ENCODE measurements at places on chromosomes 2 and 18.

GRCh38 chr2:137535897-137536296 is 428.4 kb upstream of the HNMT start:
- no peak for DNase-seq

DNA sequence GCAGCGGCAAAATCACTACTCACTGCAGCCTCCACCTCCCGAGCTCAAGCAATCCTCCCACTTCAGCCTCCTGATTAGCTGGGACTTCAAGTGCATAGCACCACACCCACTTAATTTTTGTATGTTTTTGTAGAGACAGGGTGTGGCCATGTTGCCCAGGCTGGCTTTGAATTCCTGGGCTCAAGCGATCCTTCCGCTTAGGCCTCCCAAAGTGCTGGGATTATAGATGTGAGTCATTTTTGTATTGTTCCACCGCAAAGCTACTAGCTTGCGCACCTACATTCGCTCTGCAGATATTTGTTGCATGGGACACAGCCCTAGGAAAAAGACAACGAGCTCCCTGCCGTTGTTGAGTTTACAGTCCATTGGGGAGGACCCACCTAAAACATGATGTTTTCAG is 173.5 kb upstream of the AGAP1 start:
- DNase-seq = no peak

DNA sequence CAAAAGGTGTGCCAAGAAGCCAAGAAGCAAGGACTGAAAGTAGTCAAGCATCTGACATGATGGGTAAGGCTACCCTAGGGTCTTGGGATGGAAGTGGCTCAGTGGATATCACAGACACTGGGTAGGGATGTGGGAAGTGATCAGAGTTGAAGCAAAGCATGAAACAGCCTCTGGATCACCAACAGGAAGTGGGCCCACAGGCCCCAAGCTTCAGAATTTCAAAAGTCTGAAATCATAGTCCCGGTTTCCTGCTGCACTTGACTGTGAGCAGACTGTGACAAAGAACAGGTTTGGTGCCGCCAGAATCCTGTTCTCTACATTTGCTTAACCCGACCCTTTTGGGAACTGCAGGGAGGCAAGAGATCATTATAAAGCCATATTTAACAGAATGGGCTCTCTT is 57.4 kb downstream of the SP100 start:
- no peak for DNase-seq

- DNase-seq = no peak
Observed at GRCh38 chr2:241649927-241650326, 12.4 kb downstream of the ATG4B start.

GRCh38 chr2:73301636-73302035 is 8.3 kb upstream of the EGR4 start:
- DNase-seq = no peak

- DNase-seq = no peak
Observed at GRCh38 chr18:48739266-48740067, 200.6 kb downstream of the CTIF start.

- no peak for DNase-seq
Observed at GRCh38 chr2:163794635-163795034, 58.8 kb upstream of the FIGN start.

GRCh38 chr18:7524786-7525185 is 42.3 kb upstream of the PTPRM start:
- DNase-seq = no peak

GRCh38 chr2:38060236-38061018 is 15.5 kb downstream of the CYP1B1 start:
- DNase-seq = no peak

- no peak for DNase-seq
Observed at GRCh38 chr2:7288484-7288883, 371.3 kb downstream of the RNF144A start.

DNA sequence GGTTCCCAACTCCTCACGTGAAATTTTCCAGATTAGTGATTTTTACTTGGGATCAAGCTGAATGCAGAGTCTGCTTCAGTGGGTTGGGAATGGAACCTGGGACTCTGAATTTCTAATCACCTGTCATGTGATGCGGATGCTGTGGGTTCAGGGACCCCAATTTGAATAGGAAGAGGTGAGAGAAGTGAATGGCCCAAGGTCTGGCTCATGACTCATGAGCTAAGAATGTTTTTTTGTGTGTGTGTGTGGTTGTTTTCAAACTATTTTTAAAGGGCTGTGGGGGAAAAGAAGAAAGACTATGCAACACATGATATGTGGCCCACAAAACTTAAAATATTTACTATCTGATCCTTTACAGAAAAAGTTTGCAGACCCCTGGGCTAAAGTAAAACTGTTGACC is 108.5 kb upstream of the CYRIA start:
- no peak for DNase-seq

DNA sequence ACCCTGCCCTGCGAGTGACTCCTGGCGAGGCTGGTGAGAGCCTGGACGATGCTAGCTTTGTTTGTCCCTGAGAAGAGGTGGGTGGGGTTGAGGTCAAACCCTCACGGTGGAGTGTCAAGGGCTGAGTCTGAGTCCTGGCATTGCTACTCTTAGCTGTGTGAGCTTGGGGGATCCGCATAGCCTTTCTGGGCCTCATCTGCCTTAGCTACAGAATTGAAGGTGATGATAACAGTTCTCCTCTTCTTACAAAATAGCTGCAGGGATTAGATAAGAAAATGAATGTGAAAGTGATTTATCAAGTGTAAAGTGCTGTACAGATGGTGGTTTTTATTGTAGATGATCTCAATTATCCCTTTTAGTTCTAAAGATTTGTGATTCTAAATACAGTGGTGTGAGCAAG is 144.6 kb downstream of the LPIN1 start:
- DNase-seq = no peak

DNA sequence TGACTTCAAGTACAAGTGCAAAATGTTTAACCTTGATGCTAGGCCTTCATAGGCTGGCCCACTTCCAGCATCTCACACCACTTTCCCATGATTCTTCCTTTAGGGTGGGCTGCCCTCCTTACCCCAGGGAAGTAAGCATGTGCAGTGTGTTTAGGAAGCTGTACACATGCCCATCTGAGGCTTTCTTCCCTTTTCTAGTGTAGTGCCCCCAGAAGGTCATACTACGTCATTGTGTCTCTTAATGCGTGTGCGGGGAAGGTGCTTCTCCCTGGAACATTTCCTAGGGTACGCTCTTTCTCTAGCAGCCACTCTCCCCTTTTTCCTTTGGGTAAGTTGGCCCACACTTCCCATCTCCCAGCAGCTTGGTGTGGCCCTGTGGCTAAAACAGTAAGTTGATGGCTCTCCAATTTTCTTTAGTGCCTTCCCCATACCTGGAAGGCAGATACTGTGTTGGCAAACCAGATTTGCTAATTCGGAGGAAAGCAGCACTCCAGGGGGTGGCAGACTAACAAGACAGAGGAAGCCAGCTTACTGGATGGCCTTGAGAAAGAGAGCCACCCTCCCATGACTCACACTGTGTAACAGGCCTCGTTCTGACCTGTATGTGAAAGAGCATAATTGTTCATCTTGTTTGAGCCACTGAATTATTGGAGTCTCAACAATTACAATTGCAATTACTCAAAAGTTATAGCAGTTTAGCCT is 1.1 kb upstream of the SULT6B1 start:
- DNase-seq = no peak

DNA sequence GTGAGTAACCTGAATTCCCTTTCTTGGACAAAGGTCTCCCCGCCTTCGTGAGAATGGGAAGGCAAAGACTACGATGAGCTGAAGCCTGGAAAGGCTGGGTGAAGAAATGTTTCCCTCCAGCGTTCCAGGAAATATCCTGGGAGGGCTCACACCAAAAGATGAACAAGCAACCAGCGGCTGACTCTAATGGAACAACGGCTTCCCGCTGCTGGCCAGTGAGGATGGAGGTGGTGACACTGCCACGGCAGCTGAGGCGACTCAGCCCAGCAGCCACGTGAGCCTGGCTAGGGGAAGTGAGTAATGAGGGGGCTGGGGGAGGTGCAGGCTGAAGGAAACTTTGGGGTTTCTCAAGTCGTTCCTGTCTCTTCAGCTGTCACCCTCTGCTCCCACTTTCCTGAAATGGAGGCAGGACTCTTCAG is 105.0 kb upstream of the SMAD7 start:
- DNase-seq = peak; percentile 58

DNA sequence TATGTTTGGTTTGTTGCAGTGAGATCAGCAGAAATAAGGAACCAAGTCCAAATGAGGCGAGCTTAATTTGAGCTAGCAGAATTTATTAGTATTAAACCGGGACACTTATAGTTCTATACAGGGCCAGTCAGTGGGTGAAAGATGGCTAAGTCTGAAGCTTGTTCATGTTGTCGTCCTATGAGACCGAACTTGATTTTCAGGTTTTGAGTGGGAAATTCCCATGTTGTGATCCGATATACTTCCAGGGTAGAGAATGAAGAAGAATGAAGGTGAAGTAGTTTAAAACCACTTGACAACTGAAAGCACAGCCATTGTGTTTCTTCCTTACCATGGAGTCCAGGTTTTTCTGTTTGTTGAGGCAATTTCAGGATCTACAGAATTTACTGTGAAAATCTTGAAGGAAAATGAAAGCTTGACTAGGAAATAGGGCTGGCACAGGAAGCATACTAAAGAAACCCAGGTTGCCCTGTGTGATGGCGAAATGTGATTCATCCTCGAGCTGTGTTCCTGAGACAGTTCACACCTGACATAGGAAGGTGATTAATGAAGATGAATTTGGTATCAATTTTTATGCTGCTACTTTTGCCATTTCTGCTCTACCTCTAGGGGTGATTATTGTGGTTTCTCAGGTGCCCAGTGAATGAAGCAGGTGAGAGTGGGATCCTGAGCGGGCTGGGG is 37.6 kb upstream of the MGAT5 start:
- no peak for DNase-seq

DNA sequence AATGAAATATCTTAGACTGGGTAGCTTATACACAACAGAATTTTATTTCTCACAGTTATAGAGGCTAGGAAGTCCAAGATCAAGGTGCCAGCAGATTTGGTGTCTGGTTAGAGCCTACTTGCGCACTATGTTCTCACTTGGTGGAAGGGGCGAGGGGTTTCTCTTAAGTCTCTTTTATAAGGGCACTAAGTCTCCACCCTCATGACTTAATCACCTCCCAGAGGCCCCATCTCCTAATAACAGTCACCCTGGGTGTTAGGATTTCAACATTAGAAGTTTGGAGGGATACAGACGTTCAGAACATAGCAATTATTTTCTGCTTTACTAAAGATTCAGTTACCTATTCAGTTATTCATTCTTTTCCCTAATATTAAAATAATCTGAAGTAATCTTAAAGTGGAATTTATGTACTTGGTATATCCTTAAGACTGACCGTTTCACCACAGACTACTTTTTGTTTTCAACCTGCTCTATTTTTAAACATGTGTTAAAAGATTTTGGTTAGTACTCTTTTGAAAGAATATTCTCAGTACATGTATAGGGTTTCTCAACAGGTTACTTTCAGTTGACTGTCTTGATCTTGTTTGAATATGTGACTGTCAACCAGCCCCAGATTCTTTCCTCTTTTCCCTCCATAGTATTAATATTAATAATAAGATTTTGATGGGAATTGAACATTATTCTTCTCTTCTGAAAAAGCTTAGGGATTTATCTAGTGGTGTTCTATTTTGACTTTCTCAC is 130.0 kb downstream of the TAF4B start:
- DNase-seq = no peak

- no peak for DNase-seq
Observed at GRCh38 chr2:206241736-206242135, 32.7 kb upstream of the ZDBF2 start.

GRCh38 chr18:44149706-44150105 is 531.0 kb upstream of the SETBP1 start:
- peak; percentile 43 for DNase-seq

- no peak for DNase-seq
Observed at GRCh38 chr18:48319801-48320638, 89.2 kb downstream of the ZBTB7C start.

GRCh38 chr2:180876506-180876905 is 103.9 kb upstream of the UBE2E3 start:
- no peak for DNase-seq

GRCh38 chr2:134119117-134119712 is 134.7 kb upstream of the MGAT5 start:
- no peak for DNase-seq

DNA sequence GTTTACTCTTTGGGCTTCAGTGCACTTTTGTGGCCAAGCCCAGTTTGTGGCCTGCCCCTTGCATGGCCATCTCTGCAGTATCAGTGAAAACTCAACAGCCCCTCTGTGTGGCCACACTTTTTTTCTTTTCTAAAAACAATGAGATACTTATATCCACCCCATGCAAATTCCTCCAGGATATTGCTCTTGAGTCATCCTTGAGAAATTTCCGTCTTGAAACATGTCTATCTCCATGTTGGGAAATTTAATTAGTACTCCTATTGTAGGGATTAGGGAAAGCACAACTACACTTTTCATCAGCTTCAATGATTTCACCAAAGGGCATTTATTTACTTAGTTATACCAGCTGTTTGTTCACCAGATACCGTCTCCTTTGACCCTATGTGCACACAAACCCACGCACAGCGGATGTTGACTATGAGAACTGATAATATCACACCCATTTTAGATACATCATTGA is 993.1 kb downstream of the TSN start:
- no peak for DNase-seq

DNA sequence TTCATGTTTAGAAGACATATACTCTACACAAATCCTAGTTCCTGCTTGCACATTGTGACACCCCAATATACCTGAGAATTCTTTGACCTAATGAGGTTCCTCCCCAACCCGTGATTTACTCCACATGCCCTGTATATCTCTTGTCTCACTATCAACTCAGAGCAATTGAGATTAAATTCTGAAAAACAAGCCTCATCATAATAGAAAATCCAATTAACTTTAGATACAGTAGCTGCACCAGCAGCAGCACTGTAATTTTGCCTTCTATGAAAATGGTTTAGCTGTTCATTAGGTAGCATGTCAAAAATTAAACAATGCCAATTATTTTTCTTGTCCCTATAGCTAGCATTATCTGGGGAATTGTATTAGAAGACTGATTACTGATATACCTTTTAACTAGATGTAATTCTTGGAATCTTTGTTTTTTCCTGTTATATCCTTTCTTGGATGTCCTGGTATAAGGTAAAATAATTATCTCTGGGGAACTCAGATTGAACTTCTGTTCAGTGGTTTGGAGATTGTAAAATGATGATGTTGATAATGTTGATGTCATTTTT is 218.9 kb upstream of the TANK start:
- DNase-seq = no peak

GRCh38 chr18:22170421-22171257 is 1.2 kb downstream of the GATA6 start:
- DNase-seq = no peak

- DNase-seq = no peak
Observed at GRCh38 chr2:150101947-150102346, 385.5 kb downstream of the RND3 start.

GRCh38 chr18:58139459-58140386 is 95.7 kb downstream of the NEDD4L start:
- DNase-seq = no peak
